ENCODE measurements at places on chromosomes 7 and 10.

DNA sequence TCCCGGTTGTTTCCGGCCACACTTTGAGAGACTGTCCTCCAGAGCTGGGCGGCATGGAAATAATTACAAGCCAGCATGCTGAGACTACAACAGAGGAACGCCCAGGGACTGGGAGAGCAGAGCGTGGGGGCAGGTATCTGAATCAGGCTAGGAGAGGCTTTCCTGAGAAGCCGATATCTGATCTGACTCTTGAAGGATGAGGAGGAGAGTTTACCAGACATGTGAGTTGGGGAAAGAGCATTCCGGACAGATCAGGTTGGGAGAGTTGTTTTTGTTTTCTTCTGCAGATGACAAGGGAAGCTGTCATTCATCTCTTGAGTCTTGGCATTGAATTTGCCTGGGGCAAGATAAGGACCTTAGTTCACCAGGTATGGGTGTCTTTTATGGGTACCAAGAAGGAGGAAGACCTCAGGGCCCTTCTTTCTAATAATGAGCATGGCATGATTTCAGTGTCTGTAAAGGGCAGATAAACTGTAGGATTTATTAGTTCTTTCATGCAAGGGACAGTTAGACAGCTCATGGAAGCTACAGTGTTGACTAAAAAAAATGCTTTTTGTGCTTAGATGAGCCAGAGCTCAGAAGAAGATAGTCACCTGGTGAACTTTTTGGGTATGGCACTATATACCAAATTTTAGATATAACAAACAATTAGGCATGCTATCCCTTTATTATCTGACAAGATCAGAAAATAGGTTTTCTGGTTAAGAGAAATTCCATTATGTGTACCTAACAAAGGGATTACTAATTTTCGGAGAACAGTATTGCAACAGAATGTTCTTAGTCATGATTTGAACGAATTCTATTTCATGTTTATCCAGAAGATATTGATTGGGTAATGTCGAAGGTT lies 36.2 kb downstream of the WBP1L start:
- DNase-seq: no peak

GRCh38 chr7:130095812-130096211 lies 25.5 kb downstream of the KLHDC10 start:
- no peak for DNase-seq

GRCh38 chr10:36349445-36350078 lies 707.5 kb upstream of the FZD8 start:
- no peak for DNase-seq

DNA sequence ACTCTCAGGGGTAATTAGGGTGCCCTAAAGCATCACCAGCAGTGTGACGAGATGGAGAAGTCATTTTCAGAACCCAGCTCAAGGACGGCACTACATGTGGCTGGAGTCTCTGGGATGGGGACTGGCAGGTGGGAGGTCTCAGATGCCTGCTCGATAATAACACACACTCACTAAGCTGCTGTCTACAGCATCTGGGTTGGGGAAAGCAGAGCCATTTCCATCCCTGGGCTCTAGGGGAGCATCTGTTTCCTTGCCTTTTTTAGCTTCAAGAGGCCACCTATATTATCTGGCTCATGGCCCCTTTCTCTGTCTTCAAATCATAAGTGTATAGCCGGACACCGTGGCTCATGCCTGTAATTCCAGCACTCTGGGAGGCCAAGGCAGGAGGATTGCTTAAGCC lies 79.6 kb downstream of the SH3PXD2A start:
- DNase-seq: no peak

GRCh38 chr7:17844514-17845196 lies 95.6 kb downstream of the SNX13 start:
- DNase-seq: no peak

DNA sequence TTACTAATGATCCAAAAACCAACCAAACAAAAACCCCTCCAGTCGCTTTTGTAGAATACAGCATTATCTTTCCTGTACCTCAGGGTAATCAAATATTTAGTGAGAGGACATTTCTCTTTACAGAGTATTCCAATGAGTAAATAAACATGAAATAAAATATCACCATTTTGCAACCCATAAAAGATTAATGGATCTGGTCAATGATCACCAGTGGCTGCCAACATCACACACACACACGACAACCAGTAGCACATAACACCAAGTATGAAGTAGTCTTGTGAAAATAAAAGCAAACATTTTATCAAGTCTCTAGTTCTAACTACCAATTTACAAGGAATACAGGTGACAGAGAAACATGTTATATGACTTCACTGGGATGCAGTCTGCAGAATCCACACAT lies 188.6 kb upstream of the IMMP2L start:
- DNase-seq: no peak

DNA sequence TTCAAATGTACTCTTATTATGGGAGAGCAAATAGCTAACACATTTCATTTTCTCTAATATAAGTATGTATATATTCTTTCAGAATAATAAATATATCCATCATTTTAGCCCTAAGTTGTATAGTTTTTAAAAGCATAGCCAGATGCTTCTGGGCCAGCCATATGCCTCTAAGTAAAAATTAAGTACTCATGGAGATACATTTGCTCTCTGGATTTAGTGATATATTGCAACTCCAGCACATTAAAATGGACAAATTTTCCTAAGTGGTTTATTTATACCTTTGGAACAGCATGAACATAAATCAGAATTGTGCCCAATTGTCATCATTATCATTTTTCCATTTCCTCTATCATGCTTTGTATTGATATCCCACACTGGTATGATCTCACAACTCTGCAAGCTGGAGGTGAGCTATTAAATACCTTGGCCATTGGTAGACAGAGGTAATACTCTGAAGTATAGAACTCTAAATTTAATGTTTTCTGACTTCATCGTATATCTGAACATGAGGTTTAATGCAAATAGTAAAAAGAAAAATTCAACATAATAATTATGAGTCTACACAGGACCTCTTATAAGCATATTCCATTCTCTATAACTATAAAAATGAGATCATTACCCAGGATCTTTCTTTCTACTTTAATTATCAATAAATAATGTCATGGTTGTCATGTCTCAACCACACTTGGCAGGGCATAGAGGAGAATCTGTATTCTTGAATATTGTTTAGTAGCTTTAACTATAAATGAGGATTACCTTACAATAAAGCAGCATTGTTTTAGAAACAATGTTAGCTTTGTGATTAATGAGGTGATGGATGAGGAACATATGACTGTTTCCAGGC lies 90.8 kb downstream of the AGMO start:
- no peak for DNase-seq

GRCh38 chr7:117193564-117193963 lies 129.3 kb downstream of the WNT2 start:
- DNase-seq: no peak

DNA sequence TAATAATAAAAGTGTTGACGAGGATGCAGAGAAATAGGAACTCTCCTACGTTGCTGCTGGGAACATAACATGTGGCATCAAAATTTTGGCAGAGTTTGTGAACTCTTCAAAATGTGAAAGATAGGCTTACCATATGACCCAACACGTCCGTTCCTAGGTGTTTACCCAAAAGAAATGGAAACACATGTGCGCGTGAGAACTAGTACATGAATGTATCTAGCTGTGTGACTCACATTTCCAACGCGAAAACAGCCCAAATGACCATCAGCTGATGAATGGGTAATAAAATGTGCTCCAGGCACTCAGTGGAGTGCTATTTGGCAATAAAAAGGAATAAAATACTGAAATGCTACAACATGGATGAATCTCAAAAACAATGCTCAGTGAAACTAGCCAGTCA lies 10.4 kb upstream of the ELFN1 start:
- no peak for DNase-seq

GRCh38 chr7:150369748-150370501 lies 1.3 kb downstream of the REPIN1 start:
- DNase-seq: no peak

DNA sequence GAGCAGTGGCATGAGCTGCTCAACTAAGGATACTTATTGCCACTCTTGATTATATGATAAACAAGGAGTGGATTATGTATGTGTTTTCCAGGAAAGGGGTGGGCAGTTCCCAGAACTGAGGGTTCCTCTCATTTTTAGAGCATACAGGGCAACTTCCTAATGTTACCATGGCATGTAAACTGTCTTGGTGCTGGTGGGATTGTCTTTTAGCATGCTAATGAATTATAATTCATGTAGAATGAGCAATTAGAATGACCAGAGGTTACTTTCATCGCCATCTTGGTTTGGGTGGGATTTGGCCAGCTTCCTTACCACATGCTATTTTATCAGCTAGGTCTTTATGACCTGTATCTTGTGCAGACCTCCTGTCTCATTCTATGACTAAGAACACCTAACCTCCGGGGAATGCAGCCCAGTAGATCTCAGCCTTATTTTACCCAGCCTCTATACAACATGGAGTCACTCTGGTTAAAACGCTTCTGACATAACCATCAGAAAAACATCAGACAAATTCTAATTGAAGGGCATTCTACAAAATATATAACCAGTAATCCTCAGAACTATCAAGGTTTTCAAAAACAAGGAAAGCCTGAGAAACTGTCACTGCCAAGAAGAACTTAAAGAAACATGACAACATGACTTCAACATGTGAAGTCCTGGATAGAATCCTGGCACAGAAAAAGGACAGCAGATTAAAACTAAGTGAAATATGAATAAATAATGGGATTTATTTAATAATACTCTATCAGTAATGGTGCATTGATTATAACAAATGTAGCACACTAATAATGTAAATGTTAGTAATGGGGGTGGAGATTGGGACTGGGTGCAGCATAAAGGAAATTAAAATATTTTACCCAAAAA lies 365.0 kb downstream of the SEMA3D start:
- no peak for DNase-seq

- no peak for DNase-seq
Measured at GRCh38 chr7:79593866-79594301, 140.4 kb upstream of the MAGI2 start.

- no peak for DNase-seq
Measured at GRCh38 chr10:109912335-109913281, 10.7 kb downstream of the XPNPEP1 start.

GRCh38 chr10:96532523-96532922 lies 18.8 kb upstream of the TLL2 start:
- DNase-seq: no peak

DNA sequence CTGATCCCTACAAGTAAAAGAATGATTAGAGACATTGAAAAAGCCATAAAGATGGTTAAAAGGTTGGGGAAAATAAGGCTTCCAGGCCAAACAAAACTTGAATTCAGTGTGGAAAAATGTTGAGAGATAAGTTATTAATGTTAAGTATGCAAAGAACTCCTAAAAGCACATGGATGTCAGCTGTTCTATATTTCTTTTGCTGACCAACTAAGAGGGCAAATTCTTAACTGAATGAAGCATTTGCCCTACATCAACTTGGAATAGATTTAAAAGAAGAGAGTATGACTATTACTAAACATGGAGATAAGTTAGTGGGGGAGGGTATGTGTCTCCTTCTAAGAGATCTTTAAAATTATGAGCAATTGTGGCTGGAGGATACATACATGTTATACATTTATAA lies 124.8 kb downstream of the KIAA1217 start:
- DNase-seq: no peak

- DNase-seq: no peak
Measured at GRCh38 chr7:146319629-146320028, 203.0 kb downstream of the CNTNAP2 start.

DNA sequence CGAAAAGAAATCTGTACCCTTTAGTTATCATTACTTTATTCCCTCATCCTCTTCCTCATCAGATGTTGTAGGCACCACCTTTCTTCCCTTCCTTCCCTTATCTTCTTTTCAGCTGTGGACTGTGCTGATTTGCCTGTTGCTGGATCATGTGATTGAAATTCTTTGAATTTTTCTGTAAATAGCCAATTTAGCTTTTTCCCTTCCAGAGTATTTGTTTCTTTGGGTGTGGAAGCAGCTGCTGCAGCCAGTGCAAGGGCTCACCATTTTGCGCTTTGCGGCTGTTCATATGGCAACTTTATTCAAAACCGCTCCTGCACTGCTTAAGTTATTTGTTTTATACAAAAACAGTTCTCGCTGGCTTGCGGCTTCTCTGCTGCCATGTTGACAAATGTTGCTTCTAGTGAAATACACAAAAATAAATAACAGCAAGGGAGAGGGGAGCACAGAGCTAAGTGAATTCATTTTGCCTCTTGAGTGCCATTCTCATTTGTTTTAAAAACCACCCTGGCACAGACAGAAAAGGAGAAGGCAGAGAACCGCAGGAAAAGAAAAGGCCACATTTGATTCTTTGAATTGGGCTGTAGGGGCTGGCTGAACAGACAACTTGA lies 151.2 kb downstream of the AUTS2 start:
- no peak for DNase-seq

DNA sequence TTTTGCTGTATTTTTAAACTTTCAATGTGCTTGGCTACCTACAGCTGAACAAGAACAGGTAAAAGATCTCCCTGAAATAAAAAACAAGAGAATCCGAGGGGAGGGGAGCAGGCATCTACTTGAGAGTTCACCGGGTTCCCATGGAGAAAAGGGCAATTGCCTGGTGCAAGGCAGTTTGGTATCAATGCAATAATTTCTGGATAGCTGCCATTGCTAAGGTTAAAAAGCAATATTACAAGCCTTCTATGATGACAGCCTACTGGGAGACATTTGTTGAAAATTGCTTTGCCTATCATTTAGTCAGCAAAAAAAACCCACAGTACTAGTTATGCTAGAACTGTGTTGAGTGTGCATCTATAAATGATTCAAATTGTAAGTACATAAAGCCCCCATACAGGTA lies 82.1 kb downstream of the GFRA1 start:
- no peak for DNase-seq

GRCh38 chr7:84250452-84250851 lies 55.9 kb upstream of the SEMA3A start:
- no peak for DNase-seq

- DNase-seq: no peak
Measured at GRCh38 chr7:28190077-28190710, 9.6 kb upstream of the JAZF1 start.

GRCh38 chr7:138842111-138842510 lies 44.1 kb upstream of the ATP6V0A4 start:
- DNase-seq: no peak

- DNase-seq: no peak
Measured at GRCh38 chr7:116030651-116031276, at the start of gene TFEC. TFEC (minus strand) TSS chr7:116030763; CDS start chr7:115984441, 46,322 bp downstream.

- DNase-seq: no peak
Measured at GRCh38 chr10:117074621-117075020, 63.4 kb downstream of the VAX1 start.

DNA sequence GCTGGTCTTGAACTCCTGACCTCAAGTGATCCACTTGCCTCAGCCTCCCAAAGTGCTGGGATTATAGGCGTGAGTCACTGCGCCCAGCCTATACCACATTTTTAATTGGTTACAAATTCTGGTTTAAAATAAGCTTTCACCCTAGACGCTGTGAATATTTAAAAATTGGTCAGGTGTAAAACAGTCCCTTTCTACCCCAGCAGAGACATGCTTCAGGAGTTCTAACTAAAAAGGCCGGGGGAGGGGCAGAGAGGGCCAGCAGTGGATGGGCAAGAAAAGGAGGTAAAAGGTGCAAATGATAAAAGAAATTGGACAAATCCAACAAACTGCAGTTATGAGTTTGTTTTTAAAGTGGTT lies 70.0 kb downstream of the WAPL start:
- no peak for DNase-seq
